Tibial nerve (tissue), 4 donors: ENCODE measurements at places on chromosomes 4 and X.

DNA sequence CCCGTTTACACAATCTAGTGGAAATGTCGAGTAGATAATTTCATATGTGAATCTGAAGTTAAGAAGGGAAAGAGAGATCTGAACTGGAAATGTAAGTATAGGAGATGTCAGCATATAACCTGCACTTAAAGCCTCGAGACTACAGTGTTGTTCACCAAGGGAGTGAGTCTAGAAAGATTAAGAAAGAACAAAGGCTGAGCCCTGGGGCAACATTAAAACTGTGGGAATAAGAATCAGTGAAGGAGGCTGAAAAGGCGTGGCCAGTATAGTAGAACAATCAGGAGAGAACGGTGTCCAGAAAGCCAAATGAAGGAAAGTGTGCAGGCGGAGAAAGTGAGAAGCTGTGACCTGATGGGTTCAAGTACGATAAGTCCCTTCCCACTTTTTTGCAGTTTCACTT, 118.8 kb upstream of the TENM3 start:
- DNase-seq = no peak

DNA sequence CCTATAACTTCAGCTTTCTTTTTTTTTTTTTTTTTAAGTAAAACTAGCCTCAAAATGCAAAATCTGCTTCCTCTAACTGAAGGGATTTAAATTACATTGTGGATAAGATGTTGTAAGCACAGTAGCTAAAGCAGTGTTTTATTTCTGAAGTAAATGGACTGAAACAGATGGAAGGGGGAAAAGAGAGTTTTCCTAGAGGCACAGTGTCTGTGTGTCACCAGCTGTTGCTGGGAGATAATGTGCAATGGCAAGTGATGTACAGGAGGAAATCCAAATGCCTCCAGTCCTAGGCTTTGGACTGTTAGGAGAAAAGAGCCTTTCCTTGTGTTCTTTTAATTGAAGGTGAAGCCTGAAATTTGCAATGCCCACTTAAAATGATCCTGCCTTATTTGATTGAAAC, 672.1 kb downstream of the GRXCR1 start:
- no peak for DNase-seq

DNA sequence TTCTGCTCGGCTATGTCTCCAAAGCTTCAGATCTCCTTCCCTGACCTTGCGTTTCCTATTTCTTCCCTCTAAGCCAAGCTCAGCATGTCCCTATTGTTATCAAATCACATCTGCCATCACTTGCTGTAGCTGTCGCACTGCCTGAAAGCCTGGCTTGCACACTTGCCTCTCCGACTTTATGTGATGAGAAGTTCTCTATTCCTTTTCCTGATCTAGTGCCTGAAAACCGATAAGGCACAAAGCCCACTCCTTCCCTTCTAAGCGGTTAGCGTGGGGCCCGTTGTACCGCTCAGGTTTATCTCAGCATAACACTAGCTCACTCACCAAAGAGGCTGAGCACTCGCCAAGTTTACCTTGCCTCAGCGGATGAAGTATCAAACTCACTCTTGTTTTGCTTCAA, 816 bp downstream of the NMU start:
- no peak for DNase-seq

DNA sequence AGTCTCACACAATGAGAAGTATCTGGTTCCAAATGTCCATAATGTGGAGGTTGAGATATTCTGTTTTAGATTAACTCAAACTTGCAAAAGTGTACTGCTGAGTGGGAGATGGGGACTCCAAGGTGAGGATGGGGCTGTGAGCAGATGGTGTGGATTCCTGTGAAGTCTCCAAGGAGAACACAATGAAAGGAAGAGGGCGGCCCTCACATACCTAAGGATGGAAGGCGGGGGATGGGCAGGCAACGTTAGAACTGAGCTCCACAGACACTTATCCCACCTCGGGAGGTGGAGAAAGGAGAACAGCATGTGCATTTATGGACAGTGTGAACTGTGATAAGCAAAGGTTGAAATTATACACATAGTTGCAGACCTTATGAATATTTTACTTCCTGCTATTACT, 9.9 kb upstream of the SPATA4 start:
- DNase-seq = no peak

DNA sequence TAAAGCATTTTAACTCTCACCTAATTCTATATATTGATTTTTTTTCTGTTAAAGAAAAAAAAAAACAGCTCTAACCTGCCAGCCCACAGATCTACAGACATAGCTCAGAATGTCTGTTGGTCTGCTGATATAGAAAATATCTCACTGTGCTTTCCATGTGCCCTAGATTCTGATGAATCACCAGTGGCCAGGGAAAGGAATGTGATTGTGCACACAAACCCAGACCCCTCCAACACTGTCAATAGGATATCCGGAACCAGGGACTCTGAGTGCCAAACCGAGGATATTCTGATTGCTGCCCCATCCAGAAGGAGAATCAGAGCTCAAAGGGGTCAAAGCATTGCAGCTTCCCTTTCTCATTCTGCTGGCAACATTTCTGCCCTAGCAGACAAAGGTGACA, 12.1 kb upstream of the SCML1 start:
- DNase-seq = no peak

DNA sequence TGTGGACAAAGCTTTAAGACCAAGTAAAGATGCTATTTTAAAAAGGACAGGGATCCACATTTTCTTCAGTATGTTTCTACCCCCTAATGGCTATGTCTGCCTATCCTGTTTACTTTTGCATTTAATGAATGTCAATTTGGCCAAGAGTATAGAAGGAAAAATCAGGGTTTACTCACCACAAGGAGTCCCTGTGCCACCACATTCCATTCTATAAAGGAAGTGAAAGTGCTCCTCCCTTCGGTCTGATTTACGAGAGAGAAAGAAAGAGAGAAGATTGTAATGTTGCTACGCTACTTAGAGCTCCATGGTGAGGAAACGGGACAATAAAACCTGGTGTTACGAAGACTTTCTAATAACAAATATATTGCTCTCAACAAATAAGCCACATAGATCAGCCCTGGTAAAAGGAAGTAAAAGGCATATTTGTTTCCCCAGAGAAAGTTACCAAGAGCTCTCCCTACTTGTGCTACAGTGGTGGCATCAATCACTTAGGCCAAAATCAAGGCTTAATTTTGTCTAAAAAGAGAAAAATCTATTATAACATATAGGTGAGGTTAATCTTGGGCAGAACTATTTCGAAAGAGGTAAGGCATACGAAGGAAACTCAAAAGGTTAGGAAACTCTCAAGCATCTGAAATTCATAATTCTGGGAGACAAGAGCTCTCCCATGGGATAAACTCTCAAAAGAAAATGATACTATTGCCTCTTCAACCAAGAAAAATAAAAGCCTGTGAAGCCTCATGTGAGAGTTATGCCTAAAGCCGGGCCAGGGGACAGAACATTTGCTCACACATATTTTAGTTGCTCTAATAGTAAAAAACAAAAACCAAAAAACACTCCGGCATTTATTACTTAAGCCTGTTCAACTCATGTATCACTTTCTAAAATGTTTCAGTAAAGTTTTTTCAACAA, 29.5 kb downstream of the TAPT1 start:
- DNase-seq = no peak

GRCh38 chr4:95027905-95028618, 270.3 kb downstream of the BMPR1B start:
- no peak for DNase-seq

- DNase-seq = no peak
Measured at GRCh38 chr4:56733352-56733751, 52.3 kb upstream of the HOPX start.

GRCh38 chrX:153637121-153638040, 9.6 kb upstream of the DUSP9 start:
- no peak for DNase-seq

- no peak for DNase-seq
Measured at GRCh38 chrX:104679175-104679574, 113.2 kb downstream of the IL1RAPL2 start.

- DNase-seq = no peak
Measured at GRCh38 chr4:23814996-23815660, 74.7 kb downstream of the PPARGC1A start.

DNA sequence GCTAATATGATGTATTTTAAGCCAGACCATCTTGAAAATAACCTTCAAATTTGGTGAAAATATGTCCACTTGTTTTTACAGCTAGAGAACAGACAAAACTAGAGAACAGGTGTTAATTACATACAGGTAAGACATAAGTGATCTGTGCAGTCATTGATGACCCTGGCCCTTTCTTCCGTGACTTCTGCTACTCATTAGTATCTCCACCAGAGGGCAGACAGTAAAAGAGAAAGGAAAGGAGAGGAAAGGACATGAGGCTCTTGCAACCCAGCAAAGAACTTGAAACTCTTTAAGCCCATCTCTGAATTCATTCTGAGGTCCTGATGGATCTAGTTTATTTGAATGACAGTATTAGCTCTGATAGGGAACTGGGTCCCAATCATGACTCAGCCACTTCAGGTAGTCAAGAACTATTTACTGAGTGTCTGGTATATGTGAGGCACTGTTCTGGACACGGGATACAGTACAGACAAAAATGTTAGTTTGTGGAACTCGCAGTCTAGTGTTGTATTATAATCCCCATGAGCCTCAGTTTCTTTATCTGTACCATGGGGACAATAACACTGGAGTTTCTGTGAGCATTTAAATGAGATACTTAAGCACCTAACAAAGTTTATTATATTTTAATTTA, 121.0 kb upstream of the TEX13D start:
- no peak for DNase-seq

DNA sequence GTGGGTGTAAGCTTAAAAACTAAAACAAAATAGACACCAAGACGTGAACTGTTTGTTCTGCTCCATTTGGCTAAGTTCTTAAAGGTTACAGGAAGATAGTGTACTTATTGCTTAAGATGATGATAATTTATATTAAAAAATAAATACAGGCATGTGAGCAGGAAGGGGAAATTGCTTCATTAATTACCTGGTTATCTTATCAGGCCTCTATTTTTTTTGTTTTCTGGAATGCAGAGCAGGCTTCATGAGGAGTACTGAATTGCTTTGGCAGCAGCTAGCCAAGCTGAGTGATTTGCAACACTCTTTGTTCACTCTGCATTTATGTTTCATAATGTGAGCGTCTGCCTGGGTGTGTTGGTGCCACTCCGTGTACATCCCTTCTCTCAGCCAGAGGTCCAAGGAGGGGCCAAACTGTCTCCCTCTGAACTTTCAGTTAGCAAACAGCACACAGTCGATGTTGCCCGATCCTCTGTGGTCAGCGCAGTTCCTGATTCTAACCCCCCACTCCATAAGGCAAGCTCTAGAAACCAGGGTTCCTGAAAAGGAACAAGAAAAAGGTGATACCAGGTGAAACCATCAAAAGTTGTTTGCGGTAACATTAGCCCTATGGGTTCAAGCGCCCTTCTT, 348.2 kb downstream of the SPRY1 start:
- no peak for DNase-seq

DNA sequence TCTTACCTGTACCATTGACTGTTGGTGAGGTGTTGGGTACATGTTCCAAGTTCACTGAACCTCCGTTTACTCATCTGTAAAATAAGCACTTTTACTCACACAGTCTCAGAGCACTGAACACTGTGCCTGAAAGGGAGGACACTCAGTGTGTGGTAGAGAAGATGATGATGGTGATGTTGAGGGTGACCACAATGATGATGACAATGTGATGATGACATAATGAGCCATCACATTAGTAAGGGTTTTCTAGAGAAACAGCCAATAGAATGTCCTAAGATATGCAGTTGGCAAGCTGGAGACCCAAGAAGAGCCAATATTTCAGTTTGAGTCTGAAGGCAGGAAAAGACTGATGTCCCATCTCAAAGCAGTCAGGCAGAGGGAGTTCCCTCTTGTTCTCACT, 315.4 kb upstream of the IGFBP7 start:
- DNase-seq = no peak

DNA sequence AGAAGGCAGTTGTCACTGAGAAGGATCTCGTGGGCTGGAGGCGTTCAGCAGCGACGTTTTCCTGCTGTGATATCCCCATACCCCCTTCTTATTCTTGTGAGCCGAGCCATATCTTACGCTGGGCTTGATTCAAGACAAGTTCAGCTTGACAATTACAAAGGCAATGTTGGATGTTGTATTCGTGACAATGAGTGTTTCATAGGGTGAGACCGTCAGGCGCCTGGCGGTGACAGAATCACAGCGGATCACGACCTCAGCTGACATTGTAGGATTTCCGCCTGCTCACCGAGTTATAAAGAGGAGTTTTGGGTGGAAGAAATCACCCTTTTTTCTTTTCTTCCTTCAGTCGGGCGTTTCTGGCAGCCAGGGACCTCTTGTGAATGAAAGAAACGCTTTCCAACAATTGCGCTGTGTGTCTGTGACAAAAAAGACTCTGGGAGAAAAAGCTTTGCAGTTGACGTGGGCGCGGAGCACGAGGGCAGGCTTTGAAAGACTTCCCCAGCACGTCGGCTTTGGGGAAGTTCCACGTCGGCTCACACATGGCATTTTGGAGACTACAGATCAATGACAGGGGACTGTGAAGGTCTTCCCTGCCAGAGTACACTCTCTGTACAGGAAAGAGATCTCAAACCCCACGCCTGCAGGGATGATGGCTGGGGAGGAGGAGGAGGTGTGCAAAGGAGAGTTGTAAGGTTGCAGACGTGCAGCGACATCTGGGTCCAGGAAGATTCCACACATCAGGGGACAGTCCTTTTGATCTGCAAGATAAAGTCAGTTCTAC, 135.4 kb downstream of the CRLF2 start:
- no peak for DNase-seq

GRCh38 chr4:151993521-151993920, 232.7 kb upstream of the GATB start:
- DNase-seq = no peak

GRCh38 chrX:137195991-137196390, 162.2 kb upstream of the GPR101 start:
- no peak for DNase-seq

- DNase-seq = no peak
Measured at GRCh38 chrX:27583976-27584375, 6.2 kb upstream of the DCAF8L2 start.

- DNase-seq = peak; percentile 19
Measured at GRCh38 chr4:53113431-53114225, 251.5 kb downstream of the RASL11B start.

DNA sequence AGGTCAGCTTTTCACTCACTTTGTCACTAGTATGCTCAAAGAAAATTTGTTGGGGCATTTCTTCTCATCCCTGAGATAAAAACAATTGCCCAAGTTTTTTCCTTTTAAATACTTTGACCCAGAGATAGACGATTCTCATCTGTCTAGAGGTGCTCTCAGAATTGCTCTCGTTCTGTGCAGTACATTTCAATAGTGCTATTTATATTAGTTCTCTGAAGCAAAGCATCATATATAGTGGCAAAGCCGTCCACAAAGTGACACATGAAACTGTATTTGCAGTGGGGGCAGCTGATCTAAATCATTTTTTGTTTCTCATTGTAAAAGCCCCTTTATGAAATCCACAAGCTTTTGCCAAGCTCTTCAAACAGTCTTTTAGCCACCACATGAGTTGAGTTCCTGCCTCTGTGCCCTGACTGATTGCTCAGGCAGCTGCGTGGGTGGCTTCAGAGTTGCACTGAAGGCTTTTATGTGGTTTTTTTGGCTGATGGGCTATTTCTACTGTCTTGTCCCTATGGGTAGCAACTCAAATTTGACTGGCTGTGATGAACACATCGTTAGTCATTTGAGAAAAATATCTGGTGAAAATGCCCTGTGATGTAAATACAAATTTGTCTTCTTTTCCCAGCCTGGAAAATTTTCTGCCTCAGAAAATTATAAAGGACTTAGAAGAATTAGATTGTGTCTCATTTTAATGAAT, 119.1 kb upstream of the OTUD4 start:
- DNase-seq = no peak
